ENCODE measurements at places on chromosomes 1 and 21.

- DNase-seq = no peak
Measured at GRCh38 chr1:205988585-205988995, 14.6 kb downstream of the RAB7B start.

DNA sequence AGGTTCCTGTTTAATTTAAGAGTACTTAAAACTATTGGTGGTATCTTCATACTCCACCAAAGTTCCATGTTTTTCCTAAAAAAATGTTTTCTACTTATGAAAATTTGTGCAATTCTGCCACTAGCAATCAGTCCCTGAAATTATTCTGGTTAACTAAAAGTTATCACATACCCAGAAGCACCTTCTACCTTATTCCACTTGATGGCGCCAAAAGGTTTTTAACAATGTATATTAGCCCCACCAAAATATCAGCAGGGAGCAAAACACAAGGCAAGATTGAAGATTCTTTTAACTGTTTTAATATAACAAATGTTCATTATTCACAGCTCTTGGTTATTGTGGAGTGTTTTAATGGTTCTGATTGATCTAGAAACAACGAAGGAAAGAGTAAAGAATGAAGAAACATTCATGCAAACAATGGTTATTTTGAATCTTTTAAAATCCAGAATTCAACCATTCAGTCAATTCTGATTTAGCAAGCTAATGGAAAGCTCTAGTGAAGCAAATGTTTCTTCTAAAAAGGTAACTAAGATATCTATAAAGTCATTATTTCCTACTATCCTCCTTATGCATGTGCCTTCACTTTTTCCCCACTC is 67.2 kb downstream of the TTLL7 start:
- peak; percentile 51 for DNase-seq

DNA sequence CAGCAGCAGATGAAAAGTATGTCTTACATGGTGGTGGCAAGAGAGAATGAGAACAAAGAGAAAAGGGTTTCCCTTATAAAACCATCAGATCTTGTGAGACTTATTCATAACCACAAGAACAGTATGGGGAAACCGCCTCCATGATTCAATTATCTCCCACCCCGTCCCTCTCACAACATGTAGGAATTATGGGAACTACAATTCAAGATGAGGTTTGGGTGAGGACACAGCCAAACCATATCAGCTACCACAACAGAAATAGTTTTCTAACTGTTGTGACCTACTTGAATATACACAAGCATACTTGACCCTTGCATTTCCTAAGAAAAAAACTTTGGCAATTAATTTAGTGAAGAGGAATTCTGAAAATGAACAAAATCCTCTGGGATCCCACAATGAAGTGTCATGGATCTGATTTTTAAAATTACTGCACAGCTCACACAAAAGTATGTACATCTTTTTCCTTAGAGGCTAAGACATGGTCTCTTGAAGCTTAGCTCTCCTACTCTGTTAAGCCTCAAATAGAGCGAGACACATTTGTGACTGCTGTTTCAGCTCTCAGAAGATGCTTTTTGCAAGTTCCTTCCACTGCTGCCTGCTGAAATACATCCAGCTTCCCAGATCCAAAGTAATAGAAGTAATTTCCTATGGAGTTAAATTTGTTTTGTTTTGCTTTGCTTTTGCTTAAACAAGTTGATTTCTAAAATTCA is 265.8 kb downstream of the DPYD start:
- no peak for DNase-seq

GRCh38 chr1:6111991-6112689 is 66.5 kb downstream of the KCNAB2 start:
- no peak for DNase-seq

GRCh38 chr1:182145441-182145840 is 83.9 kb upstream of the ZNF648 start:
- no peak for DNase-seq

GRCh38 chr1:66088787-66089186 is 296.1 kb downstream of the PDE4B start:
- no peak for DNase-seq

Data from body of pancreas (tissue), 4 donors.